Activated T-helper 1 cell treated with anti-CD3 and anti-CD28 coated beads, Interleukin-12 subunit alpha, Interleukin-12 subunit beta, Interleukin-2, Interleukin-4 antibody, amounts not matched to agents 30 ng/mL and 10 ng/mL and 1 ng/mL, durations not matched to agents 14 hours and 24 hours and 36 hours (primary cell): ENCODE measurements at places on chromosomes 5 and 9. TPM values are rescaled to one million over a fixed set of nuclear protein-coding genes. Genes with fewer than 3 reads are reported as not detected.

GRCh38 chr5:115170134-115170928 is 623 bp upstream of the TRIM36 start:
- H3K27ac ChIP-seq = no peak overlapping the region
- H3K36me3 ChIP-seq = peaks cover 8% of the 10 kb centered on the region
- peak; percentile 14 for DNase-seq
- H3K4me3 ChIP-seq = peak overlapping the region; percentile 82
- peaks cover 6% of the 10 kb centered on the region for H3K4me1 ChIP-seq

The TRPM3 gene
- not detected in 2 replicates for total RNA-seq

The SKP2 gene
- total RNA-seq = 54.6 and 61.2 TPM in 2 replicates

DNA sequence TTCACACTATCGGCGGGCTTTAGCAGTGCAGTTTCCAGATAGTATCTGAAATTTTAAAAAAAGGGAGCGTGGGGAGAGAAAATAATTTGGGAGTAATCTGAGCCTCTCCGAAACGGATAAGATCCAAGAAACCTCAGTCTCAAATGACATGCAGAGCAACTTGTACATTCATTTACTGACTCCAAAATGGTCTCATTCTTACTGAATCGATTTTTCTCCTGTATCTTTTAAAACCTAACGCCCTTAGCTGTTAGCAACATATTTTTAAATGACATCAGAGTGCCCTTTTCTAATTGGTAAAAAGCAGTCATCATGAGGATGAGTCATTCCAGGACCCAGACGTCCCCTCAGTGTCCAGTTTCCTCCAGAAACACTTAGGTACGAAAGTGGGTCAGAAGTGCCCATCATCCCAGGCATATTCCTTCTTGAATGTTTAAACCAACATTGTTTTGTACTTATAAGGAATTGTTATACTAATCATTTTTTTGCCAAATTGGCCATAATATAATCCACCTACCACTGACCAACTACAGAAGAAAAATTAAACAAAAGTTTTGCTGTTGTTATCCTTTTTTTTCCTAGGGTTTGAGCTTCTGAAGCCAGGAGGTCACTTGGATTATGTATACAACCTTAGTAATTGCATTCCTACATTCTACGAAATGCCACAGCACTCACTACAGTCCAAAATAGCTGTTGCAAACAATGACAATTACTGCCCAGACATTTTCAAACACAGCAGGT is 354.4 kb downstream of the ADAMTS6 start:
- H3K27ac ChIP-seq = no peak overlapping the region
- peaks cover 9% of the 10 kb centered on the region for H3K27me3 ChIP-seq
- H3K36me3 ChIP-seq = no peaks in the 10 kb centered on the region
- DNase-seq = no peak
- no peaks in the 10 kb centered on the region for H3K4me1 ChIP-seq

- H3K27me3 ChIP-seq = no peaks in the 10 kb centered on the region
- no peak for DNase-seq
Measured at GRCh38 chr9:120902569-120903535, 23.7 kb downstream of the TRAF1 start.

DNA sequence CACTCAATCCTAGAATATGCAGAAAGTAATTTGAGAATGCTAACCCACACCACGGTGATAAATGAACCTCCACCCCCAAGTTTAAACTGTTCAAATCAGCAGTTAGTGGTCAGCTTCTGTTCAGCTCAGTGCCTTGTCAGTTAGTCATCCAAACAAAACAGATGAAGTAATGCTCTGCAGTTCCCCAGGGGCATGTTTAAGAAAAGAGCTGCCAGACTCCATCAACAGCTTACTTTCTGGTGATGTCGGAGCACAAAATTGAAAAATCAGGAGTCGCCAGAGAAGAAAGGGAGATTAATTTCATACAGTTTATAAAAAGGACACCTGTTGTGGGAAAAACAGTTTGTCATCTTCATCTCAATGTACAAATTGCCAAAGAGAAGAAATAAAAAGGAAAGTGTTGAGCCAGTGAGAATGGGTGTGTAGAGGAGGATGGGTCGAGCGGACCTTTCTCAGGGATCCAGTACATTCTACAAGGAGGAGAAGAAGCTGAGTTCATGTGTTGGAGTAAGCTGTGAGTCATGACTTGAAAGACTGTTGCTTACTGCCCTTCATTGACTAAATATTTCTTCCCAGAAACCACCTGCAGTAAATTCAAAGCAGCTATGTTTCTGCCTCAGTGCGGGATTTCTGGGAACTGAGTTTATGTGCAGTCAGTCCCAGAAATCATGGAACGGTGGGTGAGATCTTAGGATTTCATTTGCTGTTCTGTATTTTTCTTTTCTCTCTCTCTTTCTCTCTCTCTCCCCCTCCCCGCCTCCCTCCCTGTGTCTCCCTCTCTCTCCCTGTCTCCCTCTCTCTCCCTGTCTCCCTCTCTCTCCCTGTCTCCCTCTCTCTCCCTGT is 13.7 kb downstream of the TRIO start:
- no peaks in the 10 kb centered on the region for H3K36me3 ChIP-seq
- H3K4me3 ChIP-seq = no peak overlapping the region
- DNase-seq = no peak
- peaks cover 7% of the 10 kb centered on the region for H3K27me3 ChIP-seq
- H3K4me1 ChIP-seq = no peaks in the 10 kb centered on the region

DNA sequence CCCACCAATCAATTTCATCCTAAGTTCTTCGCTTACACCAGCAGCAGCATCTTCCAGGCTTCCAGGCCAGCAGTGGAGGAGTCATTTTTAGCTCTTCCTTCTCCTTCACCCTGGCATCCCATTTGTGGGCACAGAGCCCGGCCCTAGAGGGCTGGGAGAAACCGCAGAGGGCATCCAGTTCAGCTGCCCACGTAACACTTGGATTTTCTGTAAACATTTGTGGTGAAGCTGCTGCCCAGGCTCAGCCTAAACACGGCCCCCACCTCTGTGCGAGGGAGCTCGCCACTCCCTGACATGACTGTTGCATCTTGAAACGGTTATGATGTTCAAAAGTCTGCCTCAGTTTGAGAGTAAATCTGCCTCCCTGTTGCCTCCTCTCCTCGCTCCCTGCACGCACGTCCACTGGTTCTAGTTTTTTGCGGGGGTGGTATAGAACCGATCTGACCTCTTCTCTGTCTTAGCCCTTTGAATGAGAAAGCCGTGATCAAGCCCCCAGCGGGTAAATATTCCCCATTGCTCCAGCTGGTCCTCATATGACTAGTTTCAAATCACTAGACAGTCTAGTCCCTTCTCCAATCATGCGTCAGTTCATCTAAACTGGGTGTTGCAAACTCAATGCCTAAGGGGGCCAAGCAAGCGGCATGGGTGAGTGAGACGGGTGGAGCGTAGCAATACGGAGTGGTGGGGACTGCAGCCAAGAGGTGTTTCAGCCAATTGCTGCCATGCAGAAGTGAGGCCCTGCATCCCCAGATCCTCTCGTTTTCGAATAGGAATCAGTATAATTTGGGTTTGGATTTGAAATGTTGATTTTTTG is 34.9 kb upstream of the N4BP3 start:
- H3K27ac ChIP-seq = no peak overlapping the region
- peaks cover 15% of the 10 kb centered on the region for H3K27me3 ChIP-seq
- H3K36me3 ChIP-seq = no peaks in the 10 kb centered on the region
- DNase-seq = no peak

GRCh38 chr5:114948363-114948762 is 221.3 kb downstream of the TRIM36 start:
- no peak for DNase-seq
- H3K4me3 ChIP-seq = no peak overlapping the region
- no peak overlapping the region for H3K27ac ChIP-seq
- no peaks in the 10 kb centered on the region for H3K4me1 ChIP-seq

DNA sequence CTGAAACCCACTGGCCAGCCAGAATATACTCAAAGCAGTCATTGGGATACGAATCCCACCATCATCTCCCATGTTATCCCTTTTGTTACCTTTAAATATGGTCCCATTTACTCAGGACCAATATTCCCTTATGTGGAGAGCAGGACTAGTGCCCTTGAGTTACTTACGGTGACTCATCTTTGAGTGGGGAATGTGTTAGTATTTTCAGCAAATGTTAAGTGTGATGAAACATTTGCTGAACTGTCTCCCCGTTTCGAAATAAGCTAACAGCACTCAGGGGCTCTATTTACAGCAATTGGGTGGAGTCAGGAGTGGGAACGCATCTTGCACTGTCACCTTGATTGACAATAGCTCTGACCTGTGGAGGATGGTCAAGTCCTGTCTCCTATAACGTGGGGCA is 67.4 kb downstream of the CTSL start:
- H3K4me3 ChIP-seq = peak overlapping the region; percentile 20
- H3K27ac ChIP-seq = peak overlapping the region; percentile 68
- peaks cover 36% of the 10 kb centered on the region for H3K4me1 ChIP-seq
- no peaks in the 10 kb centered on the region for H3K36me3 ChIP-seq
- H3K27me3 ChIP-seq = no peaks in the 10 kb centered on the region

DNA sequence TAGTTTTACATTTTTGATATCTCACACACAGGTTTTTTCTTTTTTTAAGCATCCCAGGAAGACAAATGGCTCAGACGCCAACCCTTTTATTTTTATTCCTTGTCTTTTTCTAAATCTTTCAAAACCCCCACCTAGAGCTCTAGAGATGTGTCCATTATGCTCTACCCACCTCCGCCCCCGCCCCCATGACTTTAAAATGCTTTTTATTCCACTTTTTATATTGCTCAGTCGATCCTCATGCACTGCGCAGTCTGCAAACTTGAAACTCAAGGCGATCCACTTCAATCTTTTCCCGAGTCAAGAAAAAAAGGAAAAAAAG is 411 bp upstream of the MAT2B start:
- H3K4me3 ChIP-seq = peak overlapping the region; percentile 92
- H3K36me3 ChIP-seq = peaks cover 15% of the 10 kb centered on the region
- DNase-seq = no peak
- peak overlapping the region; percentile 90 for H3K27ac ChIP-seq

GRCh38 chr5:145936401-145937131 is at the start of gene SH3RF2:
Gene SH3RF2, plus strand, starts transcription at chr5:145936578. Its CDS starts 1,351 bp downstream, at chr5:145937929.
- peak within 1 kb of the TSS; percentile 72 for H3K4me3 ChIP-seq
- peaks cover 42% of the 10 kb centered on the region for H3K4me1 ChIP-seq
- H3K27me3 ChIP-seq = peaks cover 51% of the 10 kb centered on the region
- no peaks in the 10 kb centered on the region for H3K36me3 ChIP-seq
- peak within 1 kb of the TSS; percentile 52 for H3K27ac ChIP-seq

The MEIKIN gene
- total RNA-seq = not detected in 2 replicates

DNA sequence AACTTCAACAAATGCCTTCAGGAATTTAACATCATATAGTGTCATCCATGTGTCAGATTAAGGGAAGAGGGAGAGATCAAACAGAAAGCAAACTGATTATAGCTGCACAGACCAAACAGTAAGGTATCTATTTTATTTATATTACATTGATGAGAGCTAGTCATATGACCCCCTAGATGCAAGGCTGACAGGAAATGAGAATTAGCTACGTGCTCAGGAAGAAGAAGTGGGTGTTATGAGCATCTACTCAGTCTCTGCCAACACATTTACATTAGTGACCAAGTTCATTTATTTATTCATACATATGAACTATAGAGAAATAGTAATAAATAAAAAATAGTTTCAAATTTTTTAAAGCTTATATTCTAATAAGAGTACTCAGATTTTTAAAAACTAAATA is 787.3 kb downstream of the KCTD16 start:
- no peaks in the 10 kb centered on the region for H3K4me1 ChIP-seq
- DNase-seq = no peak
- H3K27me3 ChIP-seq = no peaks in the 10 kb centered on the region
- no peak overlapping the region for H3K27ac ChIP-seq
